ENCODE measurements at places on chromosomes 2 and 18.

- no peak for DNase-seq
Measured at GRCh38 chr2:13390676-13391075, 673.9 kb downstream of the TRIB2 start.

DNA sequence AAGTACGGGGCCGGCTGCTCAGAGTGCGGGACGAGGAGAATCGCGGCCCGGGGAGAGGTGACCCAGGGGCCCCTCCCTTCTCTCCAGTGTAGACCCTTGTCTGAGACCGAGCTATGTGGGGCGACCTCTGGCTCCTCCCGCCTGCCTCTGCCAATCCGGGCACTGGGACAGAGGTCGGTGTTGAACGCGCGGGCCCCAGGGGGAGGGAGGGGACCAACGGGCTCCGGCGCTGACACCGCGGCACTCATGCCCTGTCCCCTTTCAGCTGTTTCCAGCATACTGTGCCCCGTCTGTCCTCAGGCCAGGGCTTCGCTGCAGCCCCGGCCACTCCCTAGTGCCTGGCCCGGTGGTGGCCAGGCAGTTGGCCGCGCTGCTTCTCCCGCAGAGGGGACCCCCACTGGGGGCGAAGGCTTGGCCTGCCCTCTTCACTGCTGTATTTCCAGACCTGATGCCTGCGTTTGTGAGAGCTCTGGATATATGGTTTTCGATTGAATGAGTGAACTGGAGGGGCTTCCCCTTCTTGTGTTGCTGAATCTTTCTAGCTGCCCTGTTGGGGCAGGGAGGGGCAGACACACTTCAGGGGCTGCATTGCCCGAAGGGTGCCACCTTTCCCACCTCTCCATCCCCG is 809 bp downstream of the DBI start:
- DNase-seq: no peak

DNA sequence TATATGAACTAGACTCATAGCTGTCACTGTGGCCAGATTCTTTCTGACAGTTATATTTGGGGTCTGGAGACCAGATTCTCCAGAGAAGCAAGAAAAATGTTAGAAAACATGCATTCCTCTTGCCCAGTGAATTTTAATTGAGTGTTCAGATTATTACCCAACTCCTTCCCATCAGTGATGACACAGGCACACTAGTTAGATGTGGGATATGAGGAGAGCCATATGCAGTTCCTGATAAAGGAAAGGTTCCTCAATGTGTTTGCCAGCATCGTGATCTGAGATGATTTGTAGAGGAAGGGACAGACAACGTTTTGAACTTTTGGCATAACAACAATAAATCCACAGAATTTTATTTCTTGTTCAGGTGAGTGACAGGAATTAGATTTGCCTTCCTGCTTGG is 308.6 kb downstream of the PIEZO2 start:
- DNase-seq: no peak

DNA sequence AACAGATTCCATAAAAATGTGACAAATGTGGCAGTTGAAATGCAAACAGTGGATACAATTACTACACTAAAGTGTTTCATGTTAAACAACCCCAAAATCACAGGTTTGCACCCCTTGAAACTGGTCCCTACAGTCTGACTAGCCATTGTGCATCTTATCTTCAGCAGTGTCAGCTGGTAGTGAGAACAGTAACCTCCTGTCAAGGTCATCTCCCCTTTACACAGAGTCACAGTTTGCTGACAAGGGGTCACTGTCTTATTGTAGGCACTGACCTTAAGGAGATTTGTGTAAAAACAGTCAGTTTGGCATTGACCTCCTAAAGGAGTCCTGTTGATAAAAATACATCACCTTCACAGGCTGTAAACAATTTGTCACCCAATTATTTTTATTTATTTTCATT is 37.3 kb upstream of the TTC21B start:
- no peak for DNase-seq
